ENCODE measurements at places on chromosomes 4 and X. TPM values are rescaled to one million over a fixed set of nuclear protein-coding genes. Genes with fewer than 3 reads are reported as not detected.
A peak's percentile ranks its signal among the peaks of the same experiment; 100 is the strongest.

Gene ZNF827
- 21.7 TPM for total RNA-seq

Gene CXCL10
- total RNA-seq = not detected

Gene DRP2
- total RNA-seq = 0.48 TPM

Gene DCX
- not detected for total RNA-seq

Gene CYBB
- total RNA-seq = 7.8 TPM

Gene SLC26A1
- 0.16 TPM for total RNA-seq

Gene L1CAM
- total RNA-seq = not detected

Gene EXOC1L
- total RNA-seq = not detected

Gene SPP1
- total RNA-seq = 28.5 TPM

Gene DUSP9
- total RNA-seq = not detected

Gene HGFAC
- total RNA-seq = not detected

Gene MMRN1
- 0.51 TPM for total RNA-seq

Gene SPATA18
- total RNA-seq = 0.34 TPM

Gene SH3D19
- total RNA-seq = 0.66 TPM

Gene SLC38A5
- 18.0 TPM for total RNA-seq

DNA sequence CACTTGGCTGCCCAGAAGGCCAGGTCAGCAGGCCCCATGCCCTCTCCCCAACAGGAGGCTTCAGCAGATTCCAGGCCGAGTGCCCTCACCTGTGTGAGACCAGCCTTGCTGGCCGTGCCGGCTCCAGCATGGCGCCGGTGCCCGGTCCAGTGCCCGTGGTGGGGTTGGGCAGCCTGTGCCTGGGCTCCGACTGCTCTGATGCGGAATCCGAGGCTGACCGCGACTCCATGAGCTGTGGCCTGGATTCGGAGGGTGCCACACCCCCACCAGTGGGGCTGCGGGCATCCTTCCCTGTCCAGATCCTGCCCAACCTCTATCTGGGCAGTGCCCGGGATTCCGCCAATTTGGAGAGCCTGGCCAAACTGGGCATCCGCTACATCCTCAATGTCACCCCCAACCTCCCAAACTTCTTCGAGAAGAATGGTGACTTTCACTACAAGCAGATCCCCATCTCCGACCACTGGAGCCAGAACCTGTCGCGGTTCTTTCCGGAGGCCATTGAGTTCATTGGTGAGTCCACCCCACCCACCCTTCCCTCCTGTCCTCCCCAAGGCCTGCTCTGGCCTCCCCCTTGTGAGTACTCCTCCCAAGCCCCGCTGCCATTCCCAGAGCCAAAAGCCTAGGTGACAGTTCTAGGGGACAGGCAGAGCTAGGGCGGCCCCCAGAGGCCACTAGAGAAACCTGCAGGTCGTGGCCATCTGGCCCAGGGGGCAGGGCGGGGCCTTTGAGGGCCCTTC is 2.3 kb downstream of the DUSP9 start:
- no peak for DNase-seq

GRCh38 chr4:16626945-16627344 is 271.5 kb downstream of the LDB2 start:
- no peak for DNase-seq

GRCh38 chrX:154714925-154715324 is 36.0 kb downstream of the GAB3 start:
- peak; percentile 59 for DNase-seq

GRCh38 chr4:110411574-110412011 is 64.4 kb upstream of the ENPEP start:
- no peak for DNase-seq

GRCh38 chr4:88629826-88630225 is 37.5 kb downstream of the HERC3 start:
- no peak for DNase-seq

GRCh38 chr4:40462326-40462725 is 127.2 kb downstream of the CHRNA9 start:
- DNase-seq = no peak

DNA sequence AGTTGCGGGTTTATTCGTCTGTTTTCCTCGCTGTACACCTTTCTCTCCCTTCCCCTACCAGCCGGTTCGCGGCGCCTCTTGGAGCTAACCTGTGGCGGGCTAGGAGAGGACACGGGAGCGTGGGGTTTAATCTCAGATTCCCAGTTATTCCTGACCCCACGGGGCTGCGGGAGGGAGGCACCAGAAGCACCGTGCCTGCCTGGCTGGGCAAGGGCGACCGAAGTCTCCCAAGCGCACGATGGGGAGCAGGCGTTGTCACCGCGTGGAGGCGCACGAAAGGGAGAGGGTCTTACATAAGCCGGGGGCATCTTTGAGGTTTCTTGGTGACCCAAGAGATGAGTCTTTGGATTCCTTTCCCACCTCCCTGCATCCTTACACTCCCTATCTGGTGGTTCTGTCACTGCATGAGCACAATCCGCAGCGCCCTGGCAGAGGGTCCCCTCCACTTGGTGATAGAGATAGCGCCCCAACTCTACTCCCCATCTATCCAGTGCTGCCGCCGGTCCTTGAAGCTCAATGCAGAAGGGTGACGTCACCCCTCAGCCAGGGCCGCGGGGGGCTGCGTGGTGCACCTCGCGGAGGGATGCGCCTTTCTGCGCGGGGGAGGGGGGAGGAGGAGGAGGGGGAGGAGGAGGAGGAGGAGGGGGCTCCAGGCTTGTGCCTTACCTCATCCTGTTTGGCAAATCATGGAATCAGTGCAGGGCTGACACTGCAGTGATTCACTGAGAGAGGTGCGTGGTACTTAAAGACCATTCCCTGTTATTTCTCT is 793 bp downstream of the TSPAN7 start:
- peak; percentile 4 for DNase-seq

DNA sequence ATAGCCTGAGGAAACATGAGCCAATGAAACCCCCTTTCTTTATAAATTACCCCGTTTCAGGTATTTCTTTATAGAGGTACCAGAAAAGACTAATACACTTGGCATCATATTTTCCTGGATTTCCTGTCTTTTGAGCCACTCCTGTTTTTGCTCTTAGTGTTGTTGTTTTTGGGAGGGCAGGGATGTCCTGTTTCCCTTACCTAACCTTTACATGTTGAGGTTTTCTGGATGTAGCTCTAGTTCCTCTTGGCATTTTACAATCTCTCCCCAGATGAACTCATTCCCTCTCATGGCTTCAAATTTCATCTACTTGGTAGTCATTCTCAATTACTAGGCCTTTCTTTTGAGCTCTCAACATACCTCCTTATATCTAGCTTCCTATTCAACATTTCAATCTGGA is 104.1 kb upstream of the MAB21L2 start:
- no peak for DNase-seq

GRCh38 chrX:15319075-15319474 is 3.6 kb upstream of the ASB11 start:
- DNase-seq = no peak

GRCh38 chrX:19707246-19707871 is 180.0 kb downstream of the SH3KBP1 start:
- DNase-seq = no peak

DNA sequence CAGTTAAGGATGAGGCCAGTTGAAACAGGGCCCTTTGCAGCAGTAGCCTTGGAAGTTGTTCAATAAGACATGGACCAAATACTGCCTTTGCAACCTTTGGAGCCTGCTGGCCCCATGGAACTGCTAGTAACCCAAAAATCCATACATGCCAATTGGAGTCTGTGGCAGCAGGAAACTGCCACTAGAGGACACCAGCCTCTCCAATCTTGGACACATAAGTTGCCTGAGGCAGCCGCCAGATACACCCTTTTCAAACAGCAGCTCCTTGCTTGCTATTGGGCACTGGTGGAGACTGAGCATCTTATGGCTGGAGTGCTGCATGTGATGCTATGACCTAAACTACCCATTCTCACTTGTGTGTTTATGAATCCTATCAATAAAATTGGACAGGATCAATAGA is 14.8 kb upstream of the LAP3 start:
- no peak for DNase-seq

- DNase-seq = peak; percentile 32
Observed at GRCh38 chr4:122921971-122922876, at the start of gene NUDT6. Gene NUDT6 (minus strand): TSS chr4:122922597. CDS start chr4:122922572, 25 bp downstream.

DNA sequence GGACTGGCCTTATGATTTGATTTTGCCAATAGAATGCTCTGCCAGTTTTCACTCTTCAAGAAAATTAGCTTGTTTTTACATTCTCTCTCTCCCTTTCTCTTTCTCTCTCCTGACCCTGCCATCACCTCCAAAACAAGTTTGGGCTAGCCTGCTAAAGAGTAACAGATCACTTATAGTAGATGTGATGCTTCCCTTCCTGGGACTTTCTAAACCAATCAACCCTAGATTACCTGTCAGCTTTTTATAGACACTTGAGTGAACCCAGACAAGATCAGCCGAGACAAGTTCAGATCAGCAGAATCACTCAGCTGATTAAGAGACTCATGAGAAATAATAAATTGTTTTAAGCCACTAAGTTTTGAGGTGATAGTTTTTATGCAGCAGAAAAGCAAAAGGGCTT is 521.2 kb downstream of the ANKRD50 start:
- no peak for DNase-seq

GRCh38 chr4:148346657-148347056 is 95.6 kb downstream of the NR3C2 start:
- no peak for DNase-seq

DNA sequence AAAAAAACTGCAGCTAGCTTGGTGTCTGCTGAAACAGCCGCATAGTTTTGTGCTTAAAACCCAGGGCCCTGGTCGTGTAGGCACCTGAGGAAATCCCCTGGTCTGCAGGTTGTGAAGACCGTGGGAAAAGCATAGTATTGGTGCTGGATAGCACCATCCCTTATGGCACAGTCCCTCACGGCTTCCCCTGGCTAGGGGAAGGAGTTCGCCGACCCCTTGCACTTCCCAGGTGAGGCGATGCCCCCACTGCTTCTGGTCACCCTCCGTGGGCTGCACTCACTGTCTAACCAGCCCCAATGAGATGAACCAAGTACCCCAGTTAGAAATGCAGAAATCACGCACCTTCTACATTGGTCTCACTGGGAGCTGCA is 1105.1 kb downstream of the STPG2 start:
- DNase-seq = no peak

DNA sequence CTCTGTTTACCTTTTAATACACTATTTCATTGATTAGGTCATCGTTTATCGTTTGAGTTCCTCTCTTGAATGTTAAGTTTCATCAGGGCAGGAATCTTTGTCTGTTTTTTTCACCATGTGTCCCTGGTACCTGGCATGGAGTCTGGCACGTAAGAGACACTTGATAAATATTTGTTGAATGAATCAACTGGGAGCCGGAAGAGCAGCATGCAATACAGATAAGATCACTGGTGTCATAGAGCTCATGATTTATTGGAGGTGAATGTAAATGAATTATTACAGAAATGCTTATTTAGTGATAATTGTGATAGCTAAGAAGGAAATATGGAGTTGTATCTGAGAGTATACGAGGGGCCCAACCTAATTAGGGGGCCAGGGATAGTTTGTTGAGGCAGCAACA is 62.8 kb downstream of the UCHL1 start:
- no peak for DNase-seq

GRCh38 chrX:120857240-120857639 is 18.4 kb downstream of the CT47B1 start:
- no peak for DNase-seq

GRCh38 chrX:46477435-46477834 is 67.8 kb downstream of the ZNF674 start:
- DNase-seq = no peak

- DNase-seq = no peak
Observed at GRCh38 chr4:76716658-76717057, 181.3 kb downstream of the SOWAHB start.

- no peak for DNase-seq
Observed at GRCh38 chr4:139167774-139168444, 9.1 kb downstream of the ELF2 start.

GRCh38 chr4:8149664-8150063 is 8.9 kb downstream of the ABLIM2 start:
- DNase-seq = no peak

- no peak for DNase-seq
Observed at GRCh38 chrX:73457306-73457705, 10.5 kb downstream of the CDX4 start.

GRCh38 chr4:52198294-52198693 is 147.2 kb downstream of the SPATA18 start:
- DNase-seq = no peak

GRCh38 chr4:78197947-78198346 is 140.8 kb downstream of the FRAS1 start:
- DNase-seq = no peak

DNA sequence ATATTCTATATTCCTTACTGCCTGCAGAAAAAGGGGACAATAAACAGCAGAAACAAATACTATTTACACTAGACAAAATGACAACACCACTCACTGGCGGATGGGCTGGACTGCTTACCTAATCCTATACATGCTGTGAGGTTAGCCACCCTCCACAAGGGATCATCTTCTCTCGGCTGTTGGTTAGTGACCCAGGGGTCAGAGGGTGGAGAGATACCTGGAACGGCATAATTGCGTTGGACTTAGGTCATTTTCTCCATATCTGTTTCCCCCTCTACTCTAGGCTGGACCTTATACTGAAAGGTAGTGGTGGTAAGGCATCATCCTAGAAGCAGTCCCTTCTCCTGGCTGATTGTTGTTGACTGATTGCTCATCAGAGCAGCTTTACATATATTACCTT is 286.8 kb upstream of the UGT8 start:
- no peak for DNase-seq

DNA sequence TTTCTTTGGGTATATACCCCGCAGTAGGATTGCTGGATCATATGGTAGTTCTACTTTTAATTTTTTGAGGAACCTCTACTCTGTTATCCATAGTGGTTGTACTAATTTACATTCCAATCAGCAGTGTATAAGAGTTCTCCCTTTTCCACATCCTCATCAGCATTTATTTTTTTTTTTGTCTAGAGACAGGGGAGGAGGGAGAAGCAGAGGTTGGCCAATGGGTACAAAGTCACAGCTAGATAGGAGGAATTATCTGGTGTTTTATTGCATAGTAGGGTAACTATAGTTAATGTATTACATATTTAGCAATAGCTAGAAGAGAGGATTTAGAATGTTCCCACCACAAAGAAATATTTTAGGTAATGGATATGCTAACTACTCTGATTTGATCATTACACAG is 107.4 kb downstream of the TSPAN7 start:
- DNase-seq = no peak

- DNase-seq = no peak
Observed at GRCh38 chrX:19734111-19734510, 153.3 kb downstream of the SH3KBP1 start.

GRCh38 chr4:13892739-13893105 is 265.2 kb upstream of the BOD1L1 start:
- no peak for DNase-seq

GRCh38 chr4:83703752-83704151 is 167.8 kb downstream of the GPAT3 start:
- no peak for DNase-seq

GRCh38 chr4:76003035-76003434 is 4.3 kb downstream of the CXCL9 start:
- DNase-seq = no peak

- no peak for DNase-seq
Observed at GRCh38 chr4:8582941-8583654, 2.9 kb downstream of the GPR78 start.

DNA sequence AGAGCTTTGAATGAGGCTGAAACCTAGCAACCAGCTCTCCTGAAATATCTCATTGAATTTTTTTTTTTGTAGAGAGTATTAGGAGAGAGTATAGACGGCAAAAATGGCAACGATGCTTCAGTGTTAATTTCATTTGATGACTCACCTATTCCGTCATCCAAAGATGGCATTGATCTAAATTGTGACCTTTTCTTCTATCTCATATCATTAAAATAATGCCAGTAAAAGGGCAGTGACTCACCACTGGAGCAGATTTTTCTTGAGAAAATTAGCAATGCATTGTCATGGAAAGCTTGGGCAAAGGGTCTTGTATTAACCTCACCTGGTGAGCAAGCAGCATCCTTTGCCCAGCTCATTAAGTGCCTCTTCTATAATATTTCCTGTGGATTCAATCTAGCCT is 19.6 kb downstream of the VMA21 start:
- no peak for DNase-seq
